ENCODE measurements at places on chromosomes 2 and 18.

GRCh38 chr2:95049683-95049955 lies 24.1 kb downstream of the MAL start:
- DNase-seq = no peak

GRCh38 chr2:219500135-219500534 lies 1.4 kb downstream of the GMPPA start:
- DNase-seq = peak; percentile 57

DNA sequence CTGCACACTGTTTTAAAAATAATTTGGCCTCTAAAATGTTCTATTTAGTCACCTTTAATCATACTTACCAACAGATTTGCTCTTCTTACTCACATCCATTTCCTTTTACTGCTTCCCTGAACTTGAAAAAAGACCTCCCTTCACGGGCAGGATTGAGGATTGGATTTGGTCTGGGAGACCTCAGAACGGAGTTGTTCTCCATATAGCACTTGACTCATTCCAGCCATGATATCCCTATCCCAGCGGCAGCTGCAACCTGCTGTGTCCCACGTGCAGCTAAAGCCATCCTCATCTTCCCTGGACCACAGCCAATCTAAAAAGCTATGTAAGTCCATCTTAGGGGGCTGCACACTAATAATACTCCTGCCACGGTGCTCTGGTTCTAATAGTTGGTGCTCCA lies 97.0 kb upstream of the PTPRM start:
- DNase-seq = no peak

GRCh38 chr2:8317418-8317817 lies 364.4 kb upstream of the ID2 start:
- DNase-seq = no peak

DNA sequence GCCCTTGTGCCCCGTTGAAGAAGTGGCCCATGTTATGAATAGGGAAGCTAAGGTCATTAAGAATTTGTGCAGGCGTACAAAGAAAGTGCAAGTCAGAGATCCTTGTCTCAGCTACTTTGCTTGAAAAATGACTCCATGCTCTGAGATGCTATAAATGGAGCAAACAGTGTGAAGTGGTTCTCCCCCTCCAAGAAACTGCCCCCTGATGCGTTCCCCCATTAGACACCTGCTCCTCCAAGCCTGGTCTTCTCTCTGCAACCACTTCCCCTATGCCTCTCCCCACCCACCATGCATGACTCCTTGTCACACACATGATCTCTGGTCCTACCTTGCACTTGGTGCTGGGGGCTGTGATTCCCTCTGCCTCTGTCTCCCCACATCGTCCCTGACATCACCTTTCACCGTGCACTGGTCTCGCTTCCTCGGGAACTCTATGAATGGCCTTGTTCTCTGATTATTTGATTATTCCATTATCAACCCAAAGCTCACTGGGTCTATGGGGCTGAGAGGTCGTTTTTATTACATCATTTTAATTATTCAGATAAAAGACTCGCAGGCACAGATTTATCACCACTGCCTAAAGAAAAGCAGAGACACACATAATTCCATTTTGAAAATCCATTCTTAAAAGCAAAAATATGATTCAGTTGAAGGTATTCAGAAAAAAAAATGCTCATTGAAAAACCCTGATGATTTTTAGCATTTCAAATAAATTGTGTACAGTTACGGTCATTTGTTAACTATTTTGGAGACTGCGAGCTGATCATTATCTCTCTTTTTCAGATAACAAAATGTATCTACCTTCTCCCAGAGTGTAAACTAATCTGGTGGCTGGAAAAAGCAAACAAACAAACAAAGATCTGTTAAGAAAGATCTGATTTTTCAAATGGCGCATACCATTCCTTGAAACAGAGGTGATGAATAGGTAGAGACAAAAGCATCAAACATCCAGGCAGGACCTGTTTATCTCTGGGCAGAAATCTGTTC lies 294.9 kb downstream of the SOX11 start:
- DNase-seq = no peak

DNA sequence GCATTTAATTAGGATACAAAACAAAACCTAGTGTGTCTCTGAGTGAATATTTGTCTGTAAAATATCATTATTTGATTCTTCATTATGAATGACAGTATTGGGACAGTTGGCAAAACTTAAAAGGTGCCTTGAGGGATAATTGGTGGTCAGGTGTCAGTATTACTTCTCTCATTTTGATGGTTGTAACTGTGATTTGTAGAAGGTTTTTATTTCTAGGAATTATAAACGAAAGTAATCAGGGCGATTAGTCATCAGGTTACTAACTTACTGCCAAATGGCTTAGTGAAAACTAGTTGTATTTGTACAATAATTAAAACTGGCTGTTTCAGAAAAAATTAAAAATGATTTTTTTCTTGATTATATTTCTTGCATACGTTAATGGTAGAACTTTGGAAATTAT lies 117.6 kb downstream of the BIRC6 start:
- DNase-seq = no peak

GRCh38 chr18:53950545-53950944 lies 273.9 kb downstream of the MBD2 start:
- DNase-seq = no peak

GRCh38 chr2:28185891-28186290 lies 206.8 kb upstream of the FOSL2 start:
- DNase-seq = peak; percentile 92

GRCh38 chr2:203914546-203915182 lies 21.9 kb upstream of the ICOS start:
- no peak for DNase-seq

- no peak for DNase-seq
Measured at GRCh38 chr2:72886505-72887031, 640 bp upstream of the SPR start.

DNA sequence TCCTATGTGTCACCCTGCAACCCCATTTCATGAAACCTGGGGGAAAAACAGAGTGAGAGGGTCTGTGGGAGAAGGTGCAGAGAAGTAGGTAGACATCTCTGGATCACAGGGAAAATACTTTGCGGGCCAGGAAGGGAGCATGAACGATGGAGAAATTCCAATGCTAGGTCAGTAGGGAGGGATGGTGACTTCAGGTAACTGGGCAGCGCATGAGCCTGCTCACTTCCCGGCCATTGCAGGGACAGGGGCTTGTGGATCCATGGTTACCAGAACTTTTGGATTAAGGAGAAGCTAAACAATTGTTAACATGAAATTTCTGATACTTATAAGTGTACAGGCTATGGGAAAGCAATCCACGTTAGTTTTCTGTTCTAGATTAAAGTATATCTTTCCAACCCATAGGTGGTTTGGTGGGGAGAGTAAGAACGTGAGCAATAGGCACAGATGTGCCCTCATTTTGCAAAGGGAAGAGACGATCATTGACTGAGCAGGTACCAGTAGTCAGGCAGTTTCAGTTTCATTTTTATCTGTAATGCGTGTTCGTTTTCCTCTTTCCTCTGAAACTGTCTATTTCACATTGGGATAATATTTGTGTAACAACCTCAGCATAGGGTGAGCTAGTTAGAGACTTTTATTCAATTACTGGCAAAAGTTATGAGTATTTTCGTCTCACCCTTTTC lies 65.0 kb downstream of the NYAP2 start:
- DNase-seq = no peak

GRCh38 chr2:128978212-128978611 lies 659.5 kb upstream of the HS6ST1 start:
- DNase-seq = no peak

DNA sequence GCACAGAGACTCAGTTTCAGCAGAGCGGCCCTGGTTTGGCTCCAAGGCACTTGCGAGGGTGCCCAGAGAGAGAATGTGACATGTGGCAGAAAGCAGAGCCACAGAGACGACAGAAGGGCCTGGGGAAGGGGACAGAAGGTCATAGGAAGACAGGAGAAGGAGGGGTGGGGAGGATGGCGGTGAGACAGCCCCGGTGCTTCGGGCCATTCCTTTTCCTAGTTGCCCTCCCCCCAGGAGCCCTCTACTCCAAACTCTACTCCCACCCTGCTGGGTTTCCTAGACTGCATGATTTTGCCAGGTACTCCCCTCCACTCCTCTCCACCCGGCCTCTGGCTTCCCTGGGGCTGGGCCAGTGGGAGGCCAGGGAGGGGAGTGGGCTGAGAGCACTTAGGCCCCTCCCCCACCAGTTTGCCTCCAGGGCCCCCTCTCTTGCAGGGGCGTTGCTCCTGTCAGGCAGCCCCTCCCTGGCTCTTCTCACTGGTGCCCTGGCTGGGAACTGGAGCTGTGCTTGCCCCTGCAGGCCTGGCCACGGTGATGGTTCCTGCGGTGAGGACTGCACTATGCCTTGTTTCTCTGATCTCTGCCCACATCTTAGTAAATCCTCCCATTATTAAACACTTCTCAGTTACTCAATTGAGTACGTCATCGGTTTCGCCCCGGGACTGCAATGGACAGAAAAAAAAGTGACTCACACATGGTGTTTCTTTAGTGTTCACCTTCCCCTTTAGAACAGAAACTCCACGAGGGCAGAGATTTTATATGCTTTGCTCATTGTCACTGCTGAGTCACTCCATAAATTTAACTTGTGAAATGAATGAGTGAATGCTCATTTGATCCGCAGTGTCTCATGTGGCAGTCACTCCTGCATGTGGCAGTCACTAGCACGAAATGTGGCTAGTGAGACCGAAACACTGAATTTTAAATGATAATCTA lies 58.7 kb upstream of the SP3 start:
- DNase-seq = peak; percentile 99

- no peak for DNase-seq
Measured at GRCh38 chr2:232931636-232932035, 61.6 kb downstream of the SNORC start.

- peak; percentile 59 for DNase-seq
Measured at GRCh38 chr2:42569116-42569711, 782 bp downstream of the MTA3 start.

DNA sequence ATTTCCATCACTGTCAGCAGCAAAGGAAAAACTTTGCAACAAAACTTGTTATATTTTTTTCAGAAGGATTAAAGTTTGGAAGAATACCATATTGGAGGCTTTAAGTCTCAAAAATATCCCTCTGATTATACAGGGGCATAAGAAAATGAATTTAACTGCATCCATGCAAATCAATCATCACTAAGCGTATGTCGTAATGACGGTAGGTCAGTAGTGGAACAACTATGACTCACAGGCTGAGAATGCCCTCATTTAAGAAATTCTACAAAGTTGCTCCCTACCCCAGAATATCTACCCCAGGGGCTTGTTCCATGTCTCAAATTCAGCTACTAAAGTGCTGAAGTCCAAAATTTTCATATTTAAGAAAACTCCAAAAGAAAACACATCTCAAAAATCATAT lies 12.5 kb upstream of the NAB1 start:
- DNase-seq = peak; percentile 87

- DNase-seq = peak; percentile 37
Measured at GRCh38 chr2:197858607-197859140, 54.3 kb downstream of the PLCL1 start.

- no peak for DNase-seq
Measured at GRCh38 chr18:13353084-13353823, 134.7 kb downstream of the LDLRAD4 start.

- DNase-seq = no peak
Measured at GRCh38 chr2:44708661-44709000, 232.9 kb upstream of the SIX3 start.

GRCh38 chr2:1557467-1557820 lies 144.2 kb downstream of the TPO start:
- DNase-seq = no peak

- DNase-seq = peak; percentile 48
Measured at GRCh38 chr2:177519534-177520115, 127.1 kb downstream of the AGPS start.

- peak; percentile 56 for DNase-seq
Measured at GRCh38 chr2:10597956-10598355, 91.8 kb downstream of the NOL10 start.

All from amniotic epithelial cell (primary cell).